Ovary (tissue), 10 donors: ENCODE measurements at places on chromosomes 7 and 10. TPM values are rescaled to one million over a fixed set of nuclear protein-coding genes. Genes with fewer than 3 reads are reported as not detected.

DNA sequence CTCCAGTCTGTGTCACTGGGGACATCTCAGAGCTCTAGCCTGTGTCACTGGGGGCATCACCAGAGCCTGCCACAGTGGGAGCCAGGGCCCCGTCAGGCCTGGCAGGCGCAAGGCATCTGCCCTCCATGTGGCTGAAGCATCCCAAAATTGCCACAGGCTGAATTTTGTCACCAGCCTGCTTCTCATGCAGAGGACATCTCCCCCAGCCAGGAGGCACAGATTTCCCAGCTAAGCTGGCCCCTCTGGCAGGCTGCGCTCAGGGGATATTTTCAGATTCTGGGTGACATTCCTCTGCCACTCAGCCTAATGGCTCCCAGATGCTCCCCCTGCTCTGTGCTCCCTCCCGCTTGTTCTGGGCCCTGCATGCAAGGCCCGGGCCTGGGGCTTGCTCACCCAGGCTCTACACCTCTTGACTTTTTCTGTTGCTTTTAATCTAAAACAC lies 64.6 kb downstream of the COL13A1 start:
- no peak for DNase-seq

GRCh38 chr7:106597751-106598546 lies 63.0 kb downstream of the CCDC71L start:
- no peak for DNase-seq

Gene LRRD1
- not detected for total RNA-seq

Gene AVL9
- 26.1 TPM for total RNA-seq

DNA sequence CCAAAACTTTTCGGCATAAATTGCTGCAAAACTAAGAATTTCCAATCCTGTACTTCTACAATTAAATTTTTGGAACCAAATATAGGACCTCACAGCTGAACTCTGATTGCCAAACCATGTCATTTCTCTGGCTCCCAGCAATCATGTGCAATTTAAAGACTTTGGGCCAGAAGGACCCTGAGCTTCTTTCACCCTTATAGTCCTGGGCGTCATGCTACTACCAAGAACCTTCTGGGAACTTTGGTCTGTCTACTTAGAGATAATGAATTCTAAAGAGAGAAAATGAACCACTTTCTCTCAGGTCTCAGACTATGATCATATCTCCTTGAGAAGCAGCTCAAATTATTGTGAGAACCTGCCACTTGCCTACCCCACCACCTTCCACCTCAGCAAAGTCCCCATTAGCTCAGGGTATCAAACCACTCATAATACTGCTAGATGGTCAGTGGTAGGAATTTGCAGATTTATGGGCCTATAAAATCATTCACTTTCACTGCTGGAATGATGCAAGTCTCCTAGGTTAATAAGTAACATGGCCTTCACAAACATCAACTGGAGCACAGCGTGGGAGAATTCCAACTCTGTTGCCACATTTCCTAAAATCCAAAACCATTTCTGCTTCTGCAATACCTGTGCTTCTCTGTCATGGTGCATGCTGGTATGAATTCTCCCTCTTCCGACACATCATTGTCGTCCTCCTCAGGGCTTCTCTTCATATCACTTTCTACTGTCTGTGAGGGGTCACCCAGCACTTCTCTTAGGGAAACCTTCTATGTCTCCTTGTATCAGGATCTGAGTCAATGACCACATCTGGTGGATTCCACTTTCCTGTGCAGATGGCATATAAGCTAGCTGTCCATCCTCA lies 6.6 kb upstream of the WDR91 start:
- no peak for DNase-seq

GRCh38 chr7:158887594-158887993 lies 31.2 kb downstream of the DYNC2I1 start:
- no peak for DNase-seq

DNA sequence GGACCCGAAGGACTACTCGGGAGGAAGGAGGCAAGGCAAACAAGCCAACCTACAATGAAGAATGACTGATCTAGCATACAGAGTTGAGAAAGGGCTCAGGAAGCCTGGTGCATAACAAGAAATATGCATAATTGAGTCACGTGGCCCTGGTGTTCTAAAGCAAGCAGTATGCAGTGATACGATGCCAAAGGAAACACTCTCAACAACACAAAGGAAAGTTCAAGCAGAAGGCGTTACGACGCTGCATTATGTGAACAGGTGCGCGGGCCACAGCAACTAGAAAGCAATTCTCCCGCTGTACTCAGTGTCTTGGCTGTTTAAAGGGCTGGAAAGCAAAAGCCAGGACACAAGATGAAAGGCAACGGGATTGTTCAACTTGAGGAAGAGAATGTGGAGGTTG lies 100.8 kb downstream of the PRTFDC1 start:
- DNase-seq: no peak

DNA sequence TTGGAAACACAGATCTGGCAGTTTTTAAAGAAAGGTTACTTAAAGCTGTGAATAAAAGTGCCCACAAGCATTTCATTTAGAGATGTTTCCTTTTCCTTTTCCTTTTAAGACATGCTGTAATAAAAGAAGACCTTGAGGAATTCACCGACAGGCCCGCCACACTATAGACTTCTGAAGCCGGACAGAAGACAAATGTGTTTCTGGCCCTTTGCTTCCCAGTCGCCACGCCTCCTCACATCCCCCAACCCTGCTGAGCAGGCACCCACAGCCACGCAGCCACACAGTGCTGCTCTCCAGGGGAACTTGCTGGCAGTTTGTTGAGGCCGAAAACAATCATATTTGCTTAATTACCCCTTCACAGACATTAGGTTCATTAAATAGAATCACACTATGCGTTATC lies 83.4 kb downstream of the SLC25A13 start:
- DNase-seq: no peak

Gene FANK1
- total RNA-seq: 7.1 TPM

DNA sequence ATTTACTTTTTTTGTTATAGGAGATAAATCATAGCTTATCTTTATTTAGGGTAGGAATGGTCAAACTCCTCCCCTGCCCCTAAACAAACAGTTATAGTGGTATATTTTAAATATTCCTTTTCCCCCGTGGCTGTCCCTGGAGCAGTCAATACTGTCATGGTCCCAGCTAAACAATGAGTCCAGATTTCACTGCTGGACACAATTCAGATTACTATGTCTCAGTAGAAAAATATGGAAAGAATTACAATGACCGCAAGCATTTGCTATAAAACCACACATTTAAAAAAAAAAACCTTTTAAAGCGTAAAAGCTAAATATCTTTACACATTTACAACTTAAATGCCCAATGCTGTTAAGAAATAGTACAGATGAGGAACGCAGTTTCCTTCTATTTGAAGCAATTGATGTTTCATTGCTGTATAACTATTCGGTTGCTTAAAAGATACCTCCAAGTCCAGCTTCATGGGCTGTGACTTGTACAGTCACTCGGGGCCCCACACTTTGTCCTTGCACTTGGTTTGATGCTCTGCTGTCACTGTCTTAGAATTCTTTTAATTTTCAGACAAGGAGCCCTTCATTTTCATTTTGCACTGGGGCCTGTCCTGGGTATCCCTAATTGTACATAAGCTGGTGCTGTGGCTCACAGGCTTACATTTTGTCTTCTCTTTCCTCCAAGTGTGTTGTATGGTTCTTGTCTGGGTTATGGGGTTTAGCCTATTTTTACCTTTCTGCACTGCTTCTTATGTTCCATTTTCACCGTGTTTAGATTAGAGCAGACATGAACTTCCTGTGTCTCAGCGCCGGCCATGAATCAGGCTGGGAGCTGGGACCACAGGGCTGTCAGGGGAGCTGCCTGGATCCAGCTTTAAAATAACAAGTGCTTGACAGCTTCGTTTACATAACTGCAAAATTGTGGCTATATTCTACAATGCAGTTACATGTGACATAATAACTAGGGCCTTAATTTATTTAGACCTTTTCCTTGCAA lies 530.2 kb upstream of the FZD8 start:
- DNase-seq: no peak

Gene ZNF92
- 11.1 TPM for total RNA-seq

Gene MMP21
- 1.2 TPM for total RNA-seq

DNA sequence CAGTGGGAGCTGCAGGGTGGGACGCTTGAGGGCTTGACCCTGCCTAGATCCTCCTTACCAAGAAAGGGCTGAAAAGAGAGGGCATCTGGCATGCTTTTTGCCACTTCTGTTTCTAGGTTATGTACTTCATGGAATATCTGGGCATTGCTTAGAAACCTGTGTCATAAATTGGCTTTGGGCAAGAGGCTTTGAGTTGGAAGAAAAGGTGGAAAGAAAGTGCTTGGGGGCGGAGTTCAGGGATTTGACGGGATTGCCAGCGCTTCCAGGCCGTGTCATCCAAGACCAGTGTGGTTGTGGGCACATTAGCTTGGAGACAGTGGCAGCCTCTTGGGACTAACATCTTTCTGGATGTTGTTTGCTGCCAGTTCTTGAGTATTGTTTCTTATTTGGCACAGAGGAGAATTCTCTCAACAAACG lies 825 bp downstream of the ZNF862 start:
- no peak for DNase-seq

DNA sequence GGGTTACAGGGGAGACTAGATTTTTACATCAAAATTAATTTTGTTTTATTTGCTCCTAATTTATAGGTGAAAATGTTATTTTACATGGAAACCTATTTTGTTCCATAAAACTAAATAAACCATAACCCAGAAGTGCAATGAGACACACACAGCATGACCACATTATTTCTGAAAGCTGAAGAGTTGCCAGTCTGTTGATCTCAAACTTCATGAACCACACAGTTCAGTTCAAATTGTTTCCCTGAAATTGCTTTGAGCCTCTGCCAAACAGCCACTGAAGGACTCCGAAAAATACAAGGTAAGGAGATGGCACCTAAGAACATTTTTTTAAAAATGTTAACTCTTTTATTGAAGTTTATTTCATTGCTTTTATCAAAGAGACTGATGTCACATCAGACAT lies 25.0 kb upstream of the ITGB8 start:
- DNase-seq: no peak

- DNase-seq: no peak
Observed at GRCh38 chr7:84100866-84101265, 93.7 kb downstream of the SEMA3A start.

DNA sequence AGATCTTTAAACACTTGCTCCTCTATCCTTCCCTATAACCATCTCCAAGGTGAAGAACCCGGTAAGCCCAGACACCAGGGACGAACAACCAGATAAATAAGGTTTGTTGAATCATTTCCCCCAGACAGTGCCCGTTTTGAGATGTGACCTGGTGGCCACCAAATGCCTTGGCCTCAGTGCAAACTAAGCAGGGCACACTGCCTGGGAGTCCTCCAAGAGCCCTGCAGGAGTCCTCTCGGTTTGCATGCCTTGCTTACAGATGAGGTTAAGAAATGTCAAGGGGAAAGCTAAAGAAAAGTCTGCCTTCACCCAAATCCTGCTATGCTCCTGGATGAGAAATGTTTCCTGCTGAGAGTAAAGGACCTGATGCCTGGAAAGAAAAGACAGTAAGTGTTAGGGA lies 31.6 kb downstream of the SLIT1 start:
- no peak for DNase-seq

Gene MYPN
- not detected for total RNA-seq

- DNase-seq: no peak
Observed at GRCh38 chr7:115775981-115776380, 254.6 kb downstream of the TFEC start.

DNA sequence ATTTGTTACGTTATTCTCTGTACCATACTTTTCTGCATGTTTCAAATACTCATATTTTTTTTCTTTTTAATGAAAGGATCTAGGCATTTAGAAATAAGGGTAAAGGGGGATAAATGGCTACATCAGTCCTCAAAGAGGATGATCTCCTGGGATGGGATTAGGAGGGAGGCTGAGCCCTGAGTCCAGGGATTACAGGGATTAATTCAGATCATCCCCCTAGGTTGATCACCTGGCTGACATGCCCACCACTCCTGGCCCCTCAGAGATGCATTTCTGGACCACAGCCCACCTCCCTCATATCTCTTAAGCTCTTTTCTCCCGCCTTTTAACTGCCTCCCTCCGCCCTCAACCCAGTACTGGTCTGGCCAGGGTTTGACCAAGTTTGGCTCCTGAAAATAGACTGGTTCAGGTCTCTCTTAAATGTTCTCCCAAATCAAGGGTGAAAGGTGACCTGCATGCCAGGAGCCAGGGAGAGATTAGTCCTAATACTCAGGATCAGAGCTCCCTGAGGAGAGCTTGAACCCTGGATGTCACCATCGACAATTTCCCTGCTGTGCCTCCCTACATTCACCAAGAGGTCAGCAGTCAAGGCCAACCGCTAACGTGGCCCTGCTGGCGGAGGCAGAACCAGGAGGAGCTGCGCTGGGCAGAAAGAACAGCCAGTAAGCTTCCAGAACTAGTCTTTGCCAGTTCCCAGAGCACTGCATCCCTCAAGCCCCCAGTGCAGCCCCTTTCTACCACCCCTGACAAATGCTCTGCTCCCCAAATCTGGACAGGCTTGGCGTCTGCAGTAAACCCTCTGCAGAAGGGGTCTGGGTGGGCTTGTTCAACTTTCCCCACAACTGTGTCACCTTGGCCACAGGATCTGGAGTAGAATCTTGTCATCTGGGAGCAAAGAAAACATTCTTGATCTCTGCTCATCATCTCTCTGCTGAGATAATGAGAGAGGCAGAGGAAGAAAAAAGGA lies 3.0 kb upstream of the CCDC136 start:
- DNase-seq: peak; percentile 52

Gene HOGA1
- 0.12 TPM for total RNA-seq

- DNase-seq: no peak
Observed at GRCh38 chr10:48684463-48684791, 246 bp upstream of the WDFY4 start.

DNA sequence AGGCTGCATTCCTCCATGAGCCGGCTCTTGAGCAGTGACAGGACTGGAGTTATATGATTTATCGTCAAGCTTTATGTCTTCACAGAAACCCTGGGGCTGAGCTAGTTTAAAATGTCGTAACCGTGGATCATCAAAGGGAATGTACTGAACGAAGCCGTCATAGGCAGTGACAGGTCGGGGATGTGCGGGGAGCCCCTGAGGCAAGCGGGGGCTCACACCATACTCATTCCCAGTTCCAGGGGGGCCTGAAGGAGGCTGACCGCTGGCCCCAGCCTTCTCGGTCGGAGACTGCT lies 30.7 kb downstream of the JCAD start:
- no peak for DNase-seq

- DNase-seq: no peak
Observed at GRCh38 chr7:141079219-141079618, 5.4 kb downstream of the TMEM178B start.

DNA sequence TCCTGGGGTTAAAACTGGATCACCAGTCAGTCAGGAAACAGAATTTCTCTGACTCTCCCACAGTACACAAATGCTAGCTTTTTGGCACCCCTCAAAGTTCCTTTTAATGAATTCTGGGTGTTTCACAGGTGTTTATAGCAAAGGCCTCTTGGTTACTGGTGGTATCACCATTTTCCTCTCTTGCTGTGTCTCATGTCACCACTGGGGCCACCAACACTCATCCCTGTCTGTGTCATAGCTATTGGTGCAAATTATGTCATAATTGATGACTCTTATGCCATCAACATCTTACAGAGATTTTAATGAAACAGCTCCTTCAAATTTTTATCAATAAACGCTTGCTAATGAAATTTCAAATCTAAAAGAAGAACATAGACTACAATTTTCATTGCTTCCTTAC lies 27.7 kb upstream of the OSBPL3 start:
- DNase-seq: no peak

Gene CRPPA
- 4.0 TPM for total RNA-seq

Gene PRSS37
- total RNA-seq: not detected

Gene FGFR2
- total RNA-seq: 29.7 TPM

Gene SLC16A12
- 0.23 TPM for total RNA-seq
